ENCODE measurements at places on chromosomes 2 and 18.

- no peak for DNase-seq
Measured at GRCh38 chr2:85550486-85550885, 10.8 kb downstream of the GGCX start.

- no peak for DNase-seq
Measured at GRCh38 chr2:104868505-104868866, 14.6 kb downstream of the POU3F3 start.

GRCh38 chr2:112312821-112313220 lies 37.4 kb downstream of the ZC3H6 start:
- DNase-seq, result no peak

- DNase-seq, result no peak
Measured at GRCh38 chr2:167689444-167689843, 558.0 kb downstream of the STK39 start.

- DNase-seq, result no peak
Measured at GRCh38 chr18:77079954-77080682, 52.5 kb downstream of the MBP start.

- peak; percentile 9 for DNase-seq
Measured at GRCh38 chr2:144325086-144325485, 194.8 kb downstream of the ZEB2 start.

GRCh38 chr2:98824256-98825019 lies 93.5 kb upstream of the MGAT4A start:
- no peak for DNase-seq

- no peak for DNase-seq
Measured at GRCh38 chr2:205685314-205686055, 3.2 kb downstream of the NRP2 start.

GRCh38 chr18:43869451-43870008 lies 592.2 kb upstream of the SYT4 start:
- no peak for DNase-seq

DNA sequence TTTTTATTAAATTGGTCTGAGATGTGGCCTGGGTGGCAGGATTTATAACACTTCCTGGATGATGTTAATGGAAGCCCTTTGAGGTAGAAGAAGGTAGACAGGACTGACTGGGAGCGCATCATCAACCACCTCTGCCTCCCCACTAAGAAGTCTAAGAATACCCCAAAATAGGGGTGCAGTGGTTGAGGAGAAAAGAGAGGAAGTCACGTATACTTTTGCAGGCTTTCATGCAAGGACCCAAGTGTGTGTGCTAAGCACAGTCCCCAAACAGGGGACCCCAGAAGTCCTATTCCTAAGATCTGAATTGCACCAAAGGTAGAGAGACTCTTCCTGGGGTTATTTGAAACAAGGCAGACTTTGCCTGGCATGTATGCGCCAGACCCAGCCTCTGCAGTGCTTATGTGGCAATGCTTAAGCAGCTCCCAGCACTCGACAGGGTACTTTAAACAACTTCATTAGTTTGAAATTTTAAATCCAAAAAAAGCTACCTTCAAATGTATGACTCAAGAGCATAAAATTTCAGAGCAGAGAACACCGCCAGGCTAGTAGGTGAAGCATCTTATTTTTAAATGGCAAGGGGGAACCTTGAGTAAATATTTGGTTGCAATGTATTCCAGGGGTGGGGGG lies 35.3 kb downstream of the BCL2 start:
- no peak for DNase-seq

- no peak for DNase-seq
Measured at GRCh38 chr18:46009125-46009840, 42.2 kb upstream of the EPG5 start.

DNA sequence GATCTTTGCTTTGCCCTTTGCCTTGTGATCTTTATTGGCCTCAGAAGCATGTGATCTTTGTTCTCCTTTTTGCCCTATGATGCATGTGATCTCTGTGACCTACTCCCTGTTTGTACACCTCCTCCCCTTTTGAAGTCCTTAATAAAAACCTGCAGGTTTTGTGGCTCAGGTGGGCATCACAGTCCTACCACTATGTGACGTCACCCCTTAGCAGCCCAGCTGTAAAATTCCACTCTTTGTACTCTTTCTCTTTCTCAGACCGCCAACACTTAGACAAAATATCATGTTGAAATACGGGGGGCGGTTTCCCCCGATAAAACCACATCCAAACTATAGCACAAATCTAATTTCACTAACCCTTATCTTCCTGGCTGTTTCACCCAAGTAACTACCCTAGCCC lies 76.7 kb upstream of the RAPGEF4 start:
- no peak for DNase-seq

- no peak for DNase-seq
Measured at GRCh38 chr2:217113491-217113890, 253.6 kb upstream of the TNP1 start.

DNA sequence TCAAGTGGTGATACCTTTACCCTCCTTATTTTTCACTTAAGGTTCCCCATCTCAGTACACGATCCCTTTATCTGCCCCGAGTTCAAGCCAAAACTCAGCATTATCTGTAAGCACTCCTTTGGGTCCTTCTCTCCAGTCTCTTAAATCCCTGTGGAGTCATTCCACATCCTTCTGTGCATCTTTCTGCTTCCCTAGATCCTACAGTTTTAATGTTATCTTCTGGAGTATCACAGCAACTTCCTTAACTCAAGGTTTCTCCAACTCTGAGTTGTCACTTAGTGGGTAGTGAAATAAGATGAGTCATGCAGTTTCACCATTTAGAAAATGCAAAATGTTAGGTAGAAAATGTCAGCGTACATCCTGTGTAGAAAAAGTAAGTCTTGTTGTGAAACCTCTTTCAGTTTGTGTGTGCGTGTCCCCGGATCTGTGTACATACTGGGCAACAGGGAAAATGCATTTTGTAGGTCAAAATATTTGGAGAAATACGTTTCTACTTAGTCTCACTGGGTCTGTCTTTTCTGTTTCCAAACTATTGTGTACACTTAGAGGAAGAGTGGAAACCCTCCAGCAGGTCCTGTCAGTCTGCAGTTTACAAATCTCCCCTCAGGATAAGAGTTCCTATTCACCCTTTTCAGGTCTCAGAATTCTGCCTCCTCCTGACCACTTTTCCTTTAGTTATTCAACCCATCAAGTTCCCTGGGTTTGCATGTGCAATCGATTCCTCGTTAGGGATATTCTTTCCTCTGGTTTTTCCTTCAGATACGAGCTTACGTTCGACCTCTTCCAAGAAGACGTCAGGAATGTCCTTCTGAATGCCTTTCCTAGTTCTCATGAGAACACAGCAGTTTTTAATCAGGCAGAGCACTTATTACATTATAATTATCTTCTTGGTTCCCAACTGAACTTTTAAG lies 154.8 kb downstream of the TGIF1 start:
- DNase-seq, result no peak

GRCh38 chr2:8413589-8414135 lies 268.2 kb upstream of the ID2 start:
- DNase-seq, result no peak
